Fibroblast of pulmonary artery (primary cell): ENCODE measurements at places on chromosomes 16 and 17.
A peak's percentile ranks its signal among the peaks of the same experiment; 100 is the strongest.

DNA sequence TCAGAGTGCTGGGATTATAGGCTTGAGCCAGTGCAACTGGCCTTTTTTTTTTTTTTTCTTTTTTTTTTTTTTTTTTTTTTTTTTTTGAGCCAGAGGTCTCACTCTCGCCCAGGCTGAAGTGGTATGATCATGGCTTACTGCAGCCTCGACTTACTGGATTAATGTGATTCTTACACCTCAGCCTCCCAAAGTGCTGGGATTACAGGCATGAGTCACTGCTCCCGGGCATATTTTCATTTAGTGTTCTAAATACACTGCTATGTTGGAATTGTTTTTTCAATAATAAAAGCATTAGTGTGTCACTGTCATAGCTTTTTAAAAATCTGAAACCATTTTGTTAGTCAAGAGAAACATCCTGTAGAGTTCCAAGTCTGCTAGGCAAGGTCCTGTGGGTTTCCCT lies 40.3 kb downstream of the NDE1 start:
- DNase-seq: no peak

DNA sequence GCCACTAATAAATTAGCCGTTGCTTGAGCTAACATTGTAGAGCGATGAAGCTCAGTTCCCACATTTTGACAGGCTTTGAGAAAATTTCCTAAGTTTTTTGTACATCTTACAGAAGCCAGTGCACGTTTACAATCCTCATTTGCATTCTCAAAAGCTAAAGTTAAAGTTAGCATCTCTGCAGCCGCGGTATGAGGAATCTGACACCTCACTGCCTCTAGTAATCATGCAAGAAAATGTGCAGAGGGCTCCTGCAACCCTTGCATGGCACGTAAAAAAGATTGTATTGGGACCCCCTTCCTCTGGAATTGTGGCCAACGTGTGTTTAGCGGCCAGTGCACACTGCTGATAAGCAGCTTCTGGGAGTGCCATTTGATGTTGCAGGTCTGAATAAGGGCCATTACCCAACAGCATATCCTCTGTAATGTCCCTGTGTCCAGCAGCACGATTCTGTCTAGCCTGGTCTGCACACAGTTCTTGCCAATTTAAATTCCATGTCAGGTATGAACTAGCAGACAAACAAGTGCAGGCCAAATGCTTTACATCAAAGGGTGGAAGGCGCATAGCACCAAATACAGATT lies 12.4 kb upstream of the ZNF689 start:
- DNase-seq: no peak

DNA sequence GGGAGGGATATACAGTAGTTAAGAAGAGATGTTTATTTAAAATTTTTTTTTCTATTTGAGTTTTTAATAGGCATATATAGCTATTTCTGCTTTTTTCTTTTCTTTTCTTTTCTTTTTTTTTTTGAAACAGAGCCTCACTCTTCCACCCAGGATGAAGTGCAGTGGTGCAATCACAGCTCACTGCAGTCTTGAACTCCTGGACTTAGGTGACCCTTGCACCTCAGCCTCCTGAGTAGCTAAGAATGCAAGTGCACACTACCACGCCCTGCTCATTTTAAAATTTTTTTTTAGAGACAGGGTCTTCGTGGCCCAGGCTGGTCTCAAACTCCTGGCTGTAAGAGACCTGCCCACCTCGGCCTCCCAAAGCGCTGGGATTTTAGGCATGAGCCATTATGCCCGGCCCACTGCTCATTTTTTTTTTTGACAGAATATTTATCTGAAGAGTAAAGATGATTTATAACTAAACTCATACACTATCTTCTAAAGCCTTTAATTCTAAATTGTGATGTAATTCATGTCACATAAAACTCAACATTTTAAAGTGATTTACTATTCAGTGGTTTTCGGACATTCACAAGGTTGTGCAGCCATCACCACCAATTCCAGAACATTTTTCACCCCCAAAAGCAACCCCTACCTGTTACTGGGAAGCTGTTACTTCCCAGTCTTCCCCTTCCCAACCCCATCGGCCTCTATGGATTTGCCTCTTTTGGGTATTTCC lies 106.0 kb downstream of the VPS53 start:
- no peak for DNase-seq

GRCh38 chr17:74736513-74737298 lies at the start of gene RAB37:
Gene RAB37 (plus strand): TSS chr17:74737256. CDS start chr17:74737273, 17 bp downstream.
- DNase-seq: no peak

DNA sequence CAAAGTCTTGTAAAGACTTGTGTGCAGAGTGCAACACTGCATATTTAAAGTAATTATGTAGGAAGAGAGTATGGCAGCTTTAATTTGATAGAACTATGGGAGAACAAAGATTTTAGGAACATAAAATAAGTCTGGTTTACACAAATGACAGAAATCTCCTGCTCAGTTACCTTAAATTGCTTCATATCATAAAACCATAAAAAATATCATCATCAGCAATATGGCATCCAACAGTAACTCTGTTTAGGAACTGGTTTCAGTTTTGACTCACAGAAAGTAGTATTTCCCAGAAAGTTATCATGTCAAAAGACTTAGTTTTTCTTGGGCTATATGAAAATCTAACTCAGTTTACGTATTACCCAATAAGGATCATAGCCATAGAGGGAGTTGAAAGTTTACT lies 292.1 kb upstream of the PMFBP1 start:
- DNase-seq: no peak

- no peak for DNase-seq
Observed at GRCh38 chr16:84722068-84722467, 22.3 kb downstream of the USP10 start.

DNA sequence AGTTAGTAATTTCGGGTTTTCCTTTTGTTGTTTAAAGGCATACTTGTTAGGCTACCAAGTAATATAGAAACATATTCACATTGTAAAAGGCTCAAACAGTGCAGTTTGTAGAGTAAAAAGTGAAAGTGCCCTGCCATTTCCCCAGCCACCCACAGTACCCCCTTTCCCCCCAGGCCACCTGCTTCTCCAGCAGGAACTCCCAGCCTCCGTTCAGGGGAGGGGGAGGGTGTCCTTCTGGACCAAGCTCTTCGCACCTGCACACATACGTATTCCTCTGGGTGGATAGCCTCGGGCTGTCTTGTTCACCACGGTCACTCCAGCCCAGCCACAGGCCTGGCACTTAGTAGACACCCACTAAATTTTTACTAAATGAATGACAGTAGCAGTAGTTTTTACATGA lies 144.5 kb downstream of the CLEC16A start:
- no peak for DNase-seq

DNA sequence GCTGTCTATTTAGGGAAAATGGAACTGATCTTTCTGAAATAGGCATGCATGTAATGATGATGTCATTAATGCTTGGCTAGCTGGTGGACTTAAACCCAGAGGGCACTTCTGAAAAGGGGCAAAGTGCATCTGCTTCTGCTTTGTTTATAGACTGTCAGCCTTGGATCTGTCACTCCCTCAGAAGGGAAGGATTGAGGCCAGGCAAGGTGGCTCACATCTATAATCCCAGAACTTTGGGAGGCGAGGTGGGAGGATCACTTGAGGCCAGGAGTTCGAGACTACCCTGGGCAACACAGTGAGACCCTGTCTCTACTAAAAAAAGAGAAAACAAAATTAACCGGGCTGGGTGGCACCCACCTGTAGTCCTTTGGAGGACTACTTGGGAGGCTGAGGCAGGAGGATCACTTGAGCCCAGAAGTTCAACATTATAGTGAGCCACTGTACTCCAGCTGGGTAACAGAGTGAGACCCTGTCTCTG lies 185.5 kb downstream of the WWOX start:
- DNase-seq: no peak

GRCh38 chr17:77516902-77517301 lies 376.1 kb downstream of the SEC14L1 start:
- peak; percentile 54 for DNase-seq

DNA sequence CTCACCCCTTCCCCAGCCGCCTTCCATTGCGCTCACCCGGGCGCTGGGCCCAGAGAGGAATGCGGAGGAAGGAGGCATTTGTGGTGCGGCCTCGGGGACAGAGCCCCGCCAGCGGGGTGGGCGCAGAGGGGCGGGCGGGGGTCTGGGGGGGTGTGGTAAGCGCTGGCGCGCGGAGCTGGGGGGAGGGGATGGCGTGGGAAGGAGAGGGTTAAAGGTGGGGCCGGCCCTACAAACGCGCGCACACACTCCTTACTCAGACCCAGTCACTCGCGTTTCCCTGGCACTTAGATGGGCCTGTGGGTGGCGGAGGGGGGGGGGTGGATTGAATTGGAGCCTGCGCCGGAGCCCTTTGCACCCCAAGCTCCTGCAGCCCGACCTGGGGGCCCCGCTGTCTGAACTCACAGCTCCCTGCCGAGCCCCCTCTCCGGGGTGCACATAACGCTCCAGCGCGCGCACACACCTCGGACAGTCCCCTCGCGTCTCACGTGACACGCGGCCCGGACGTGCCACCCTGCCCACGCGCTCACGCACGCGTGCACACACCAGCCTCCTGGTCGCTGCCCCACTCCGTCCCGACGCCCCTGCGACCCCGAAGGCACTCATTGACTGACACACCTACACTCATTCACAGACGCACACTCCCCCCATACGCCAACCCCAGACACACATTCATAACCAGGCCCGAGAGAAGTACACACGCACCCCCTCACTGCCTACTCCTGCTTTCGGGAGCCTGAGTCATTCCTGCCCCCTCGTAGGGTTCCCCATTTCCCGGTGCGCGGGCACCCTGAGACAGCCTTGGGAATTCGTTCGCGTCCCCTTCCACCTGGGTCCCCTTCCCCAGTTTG lies 844 bp downstream of the TBKBP1 start:
- DNase-seq: peak; percentile 69

DNA sequence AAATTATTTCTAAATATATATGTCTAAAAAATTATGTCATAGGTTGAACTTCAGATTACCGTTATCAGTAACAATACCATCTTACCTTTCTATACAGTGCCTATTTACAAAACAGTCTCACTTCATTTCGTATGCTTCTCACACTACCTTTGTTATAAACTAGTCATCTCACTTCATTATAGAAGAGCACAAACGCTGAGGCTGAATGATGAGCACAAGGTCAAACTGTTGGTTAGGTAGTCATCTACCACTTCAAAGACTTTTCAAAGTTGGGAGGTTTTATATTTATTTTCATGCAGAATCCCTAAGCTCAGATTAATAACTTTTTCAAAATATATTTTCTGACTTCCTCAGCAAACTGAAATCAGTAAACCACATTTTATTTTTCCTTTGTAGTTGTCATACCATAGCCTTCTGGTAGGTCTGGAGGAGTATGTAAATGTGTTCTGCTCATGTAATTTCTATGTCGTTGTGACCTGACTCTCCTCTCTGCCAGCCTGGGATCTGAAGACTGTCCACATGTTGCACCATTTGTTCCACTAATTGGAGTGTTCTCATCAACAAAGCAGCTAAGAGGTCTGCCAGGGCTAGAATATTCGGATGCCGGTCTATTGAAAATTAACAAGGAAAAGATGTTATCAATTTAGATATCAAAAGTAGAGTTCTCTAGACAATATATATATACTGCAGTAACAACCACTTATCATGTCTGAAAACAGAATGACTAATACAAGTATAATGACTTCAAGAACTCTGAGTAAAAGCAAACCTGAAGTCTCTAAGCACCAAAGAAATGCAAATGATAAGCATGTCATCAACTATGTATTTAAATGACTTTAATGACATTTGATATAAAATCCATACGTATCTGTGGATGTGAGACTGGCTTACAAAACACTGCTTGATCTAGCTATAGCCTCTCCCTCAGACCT lies 73.9 kb downstream of the CEP95 start:
- peak; percentile 18 for DNase-seq

GRCh38 chr16:84614073-84614459 lies 3.8 kb downstream of the COTL1 start:
- peak; percentile 28 for DNase-seq

DNA sequence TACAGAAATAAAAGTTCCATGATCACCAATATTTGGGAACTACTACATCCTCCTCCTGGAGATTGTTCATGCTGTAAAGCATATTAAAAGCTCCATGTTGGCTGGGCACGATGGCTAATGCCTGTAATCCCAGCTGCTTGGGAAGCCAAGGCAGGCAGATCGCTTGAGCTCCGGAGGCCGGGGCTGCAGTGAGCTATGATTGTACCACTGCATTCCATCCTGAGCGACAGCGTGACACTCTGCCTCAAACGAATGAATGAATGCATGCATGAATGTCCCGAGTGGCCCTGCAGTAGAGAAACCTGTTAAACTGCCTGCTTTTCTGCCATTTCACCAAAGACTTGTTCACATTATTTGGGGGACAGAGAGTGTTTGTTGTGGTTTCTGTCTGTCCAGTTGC lies 15.0 kb downstream of the CNEP1R1 start:
- no peak for DNase-seq

DNA sequence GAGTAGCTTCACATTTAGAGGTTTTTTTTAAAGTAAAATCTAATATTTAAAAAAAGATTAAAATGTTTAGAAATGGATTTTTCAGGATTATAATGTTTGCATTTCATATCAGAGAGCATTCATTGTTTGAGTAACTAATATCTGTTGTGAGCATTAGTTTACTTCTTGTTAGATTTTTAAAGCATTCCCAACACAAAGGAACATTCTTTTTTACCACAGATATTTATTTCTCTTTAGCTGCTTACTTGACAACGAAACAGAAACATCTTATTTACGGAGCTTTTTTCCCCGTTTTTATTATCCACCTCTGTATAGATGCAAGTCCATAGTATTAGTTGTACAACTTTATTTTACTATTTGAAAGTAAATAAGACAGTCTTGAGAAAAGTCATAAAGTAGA lies 53.0 kb downstream of the NFAT5 start:
- no peak for DNase-seq

DNA sequence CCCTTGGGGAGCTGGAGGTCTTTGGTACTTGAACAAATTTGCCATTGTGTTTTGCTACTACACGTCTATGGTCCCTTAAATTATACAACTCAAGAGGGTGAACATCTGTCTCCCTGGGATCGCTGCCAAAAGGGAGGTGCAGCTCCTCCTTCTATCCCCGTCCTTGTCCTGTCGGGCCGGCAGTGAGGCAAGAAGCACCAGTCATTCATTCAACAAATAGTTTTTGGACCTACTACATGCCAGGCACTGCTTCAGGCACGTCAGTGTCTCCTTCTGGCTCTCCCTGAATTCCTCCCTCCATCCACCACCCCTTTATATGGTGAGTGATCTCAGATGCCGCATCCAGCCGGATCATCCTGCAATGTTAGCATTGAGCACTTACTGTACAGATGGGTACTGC lies 2.2 kb upstream of the RPL38 start:
- DNase-seq: peak; percentile 69

DNA sequence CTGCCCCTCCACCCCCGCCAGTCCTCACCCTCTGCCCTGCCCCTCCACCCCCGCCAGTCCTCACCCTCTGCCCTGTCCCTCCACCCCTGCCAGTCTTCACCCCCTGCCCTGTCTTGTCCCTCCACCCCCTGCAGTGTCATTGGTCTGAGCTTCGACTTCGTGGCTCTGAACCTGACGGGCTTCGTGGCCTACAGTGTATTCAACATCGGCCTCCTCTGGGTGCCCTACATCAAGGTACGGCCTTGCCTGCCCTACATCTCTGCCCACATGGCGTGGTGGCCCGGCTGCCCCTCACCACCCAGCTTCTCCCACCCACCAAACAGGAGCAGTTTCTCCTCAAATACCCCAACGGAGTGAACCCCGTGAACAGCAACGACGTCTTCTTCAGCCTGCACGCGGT lies 12.0 kb downstream of the TAX1BP3 start:
- DNase-seq: no peak

- no peak for DNase-seq
Observed at GRCh38 chr17:67051837-67052236, 7.5 kb downstream of the CACNG1 start.
